ENCODE measurements at places on chromosomes 3 and 15.
A peak's percentile ranks its signal among the peaks of the same experiment; 100 is the strongest.

DNA sequence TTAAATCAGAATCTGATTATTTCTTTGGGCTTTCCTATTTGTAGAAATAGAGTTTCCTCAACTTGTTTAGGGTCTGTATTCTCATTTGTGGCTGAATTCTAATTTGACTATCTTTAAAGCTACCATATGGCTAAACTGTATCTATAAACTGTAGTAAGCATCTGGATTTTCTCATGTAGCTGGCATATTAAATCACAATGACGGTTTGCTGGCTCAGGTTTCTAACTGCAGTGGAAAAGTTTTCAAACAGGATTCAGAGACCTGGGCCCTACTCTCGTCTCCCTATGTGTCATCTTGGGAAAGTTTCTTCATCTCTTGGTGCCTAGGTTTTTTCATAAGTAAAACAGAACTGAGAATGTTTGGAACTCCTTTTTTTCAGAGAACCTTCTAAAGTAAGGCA lies 68.3 kb downstream of the GALK2 start:
- DNase-seq = peak; percentile 21

- no peak for DNase-seq
These were observed 1.1 kb downstream of the ATP13A4 start for GRCh38 chr3:193553586-193553985.

DNA sequence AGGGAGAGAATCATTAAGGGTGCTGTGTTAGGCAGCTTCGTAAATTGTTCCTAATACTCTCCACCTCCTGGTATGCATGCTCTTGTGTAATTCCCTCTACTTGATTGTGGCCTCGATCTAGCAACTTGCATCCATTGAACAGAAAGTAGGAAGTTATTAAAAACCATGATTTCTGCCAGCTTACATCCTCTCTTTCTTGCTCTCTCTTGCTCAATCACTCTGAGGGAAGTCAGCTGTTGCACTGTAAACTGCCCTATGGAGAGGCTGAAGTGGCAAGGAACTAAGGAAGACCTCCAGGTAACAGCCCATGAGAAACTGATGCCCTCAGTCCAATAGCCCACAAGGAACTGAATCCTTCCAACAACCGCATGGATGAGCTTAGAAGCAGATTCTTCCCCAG lies 92.6 kb downstream of the ERC2 start:
- no peak for DNase-seq

- peak; percentile 64 for DNase-seq
These were observed 25.6 kb upstream of the NLGN1 start for GRCh38 chr3:173371848-173372487.

DNA sequence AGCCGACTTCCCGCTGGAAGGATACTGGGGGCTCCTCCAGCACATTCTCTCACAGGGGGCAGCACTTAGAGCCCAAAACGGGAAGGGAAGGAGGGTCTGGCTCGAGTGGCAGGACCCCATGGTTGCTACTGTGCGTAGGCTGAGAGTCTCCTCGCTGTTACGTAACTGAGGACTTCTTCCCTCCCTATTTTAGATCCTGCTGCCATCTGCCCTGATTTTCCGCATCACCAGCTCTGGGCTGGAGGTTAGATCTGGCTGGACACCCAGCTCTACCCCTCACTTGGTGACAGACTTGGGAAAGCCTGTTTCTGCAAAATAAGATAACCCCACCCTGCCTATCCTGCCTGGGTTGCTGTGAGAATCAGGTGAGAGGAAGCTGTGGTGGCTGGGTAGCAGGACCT lies 47.7 kb downstream of the BDH1 start:
- no peak for DNase-seq

DNA sequence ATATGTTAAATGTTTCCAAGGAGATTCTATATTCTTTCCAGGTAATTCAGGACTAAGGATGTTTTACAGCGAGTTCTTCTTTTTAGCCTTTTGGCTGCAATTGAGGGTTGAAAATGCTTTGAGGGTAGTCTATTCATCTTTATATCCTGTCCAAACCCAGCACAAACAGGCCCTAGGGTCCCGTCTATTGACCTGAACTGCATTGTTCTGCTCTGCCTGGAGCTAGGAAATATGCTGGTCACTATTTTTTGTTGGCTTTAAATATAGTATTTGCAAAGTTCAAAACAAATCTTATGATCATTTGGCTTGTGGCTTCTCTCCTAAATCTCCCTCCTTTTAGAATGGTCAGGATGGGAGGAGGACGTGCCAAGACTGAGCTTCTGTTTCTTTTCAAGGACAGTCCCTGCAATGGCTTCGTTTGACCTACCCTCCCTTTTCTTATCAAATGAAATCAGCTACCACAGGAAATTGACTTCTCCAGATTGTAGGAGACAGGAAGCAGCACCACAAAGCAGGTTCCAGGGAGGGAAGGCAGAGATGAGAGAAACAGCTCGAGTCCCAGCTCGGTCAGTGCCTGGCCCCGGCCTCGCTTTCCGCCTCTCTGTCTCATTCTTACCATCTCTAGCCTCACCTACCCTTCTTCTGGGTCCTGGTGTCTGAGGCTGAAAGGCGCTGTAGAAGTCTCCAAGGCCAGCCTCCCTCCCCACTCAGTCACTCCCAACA lies 27.6 kb upstream of the NRROS start:
- no peak for DNase-seq
